ENCODE measurements at places on chromosomes 16 and 17.
A peak's percentile ranks its signal among the peaks of the same experiment; 100 is the strongest.

- DNase-seq, result no peak
These were observed 210.8 kb downstream of the GSG1L start for GRCh38 chr16:27852681-27853080.

GRCh38 chr16:85675251-85675874, 13.4 kb downstream of the GINS2 start:
- DNase-seq, result peak; percentile 29

- DNase-seq, result no peak
These were observed 81.2 kb downstream of the CYB561 start for GRCh38 chr17:63364944-63365343.

- no peak for DNase-seq
These were observed 6.7 kb upstream of the CCDC92B start for GRCh38 chr17:2755891-2756724.

DNA sequence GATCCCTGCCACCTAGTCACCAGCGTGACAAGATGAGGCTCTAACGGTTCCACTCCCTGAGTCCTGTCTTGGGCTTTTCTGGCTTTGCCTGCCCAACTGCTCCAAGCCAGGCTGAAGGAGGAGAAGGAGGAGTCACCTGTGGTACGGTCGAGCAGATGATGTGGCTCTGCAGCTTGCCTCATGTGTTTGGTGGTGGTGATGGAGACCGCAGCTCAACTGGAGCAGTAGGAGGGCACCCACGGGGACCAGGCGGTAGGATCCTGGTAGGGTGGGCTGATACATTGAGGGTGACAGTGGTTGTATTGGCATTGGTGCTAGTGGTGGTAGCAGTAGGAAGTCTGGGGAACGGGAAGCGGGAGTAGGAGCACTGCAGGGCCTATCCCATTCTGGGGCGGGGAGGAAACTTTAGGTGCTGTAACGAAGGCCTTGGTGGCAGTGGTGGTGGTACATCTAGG, 202.8 kb upstream of the WSB1 start:
- DNase-seq, result no peak

DNA sequence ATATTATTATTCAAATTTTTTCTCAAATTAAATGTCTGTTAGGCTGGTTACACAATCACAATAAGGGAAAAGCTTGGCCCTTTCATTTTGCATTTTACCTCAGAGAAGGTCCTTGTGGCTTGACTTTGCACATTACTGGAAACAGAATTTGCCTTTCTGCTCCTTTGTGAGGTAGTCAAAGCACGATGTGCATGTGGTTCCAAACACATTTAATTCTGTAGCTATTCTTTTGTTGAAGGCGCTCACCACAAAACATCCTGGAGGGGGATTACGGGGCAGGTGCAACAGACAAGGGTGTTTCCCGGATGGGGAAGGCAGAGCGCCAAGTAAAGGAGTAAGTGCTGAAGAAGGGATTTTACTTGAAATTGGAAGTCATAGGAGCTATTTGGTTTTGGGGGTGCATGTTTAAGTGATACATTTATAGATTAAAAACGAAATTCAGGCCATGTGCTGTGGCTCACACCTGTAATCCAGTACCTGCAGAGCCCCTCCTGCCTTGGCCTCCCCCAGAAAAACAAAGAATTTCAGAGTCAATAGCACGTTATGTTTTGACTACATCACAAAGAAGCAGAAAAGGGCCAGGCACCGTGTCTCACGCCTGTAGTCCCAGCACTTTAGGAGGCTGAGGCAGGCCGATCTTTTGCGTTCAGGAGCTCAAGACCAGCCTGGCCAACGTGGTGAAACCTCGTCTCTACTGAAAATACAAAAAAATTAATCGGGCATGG, 31.2 kb upstream of the TENT4B start:
- DNase-seq, result no peak

- DNase-seq, result no peak
These were observed 5.5 kb upstream of the COIL start for GRCh38 chr17:56966338-56966737.

DNA sequence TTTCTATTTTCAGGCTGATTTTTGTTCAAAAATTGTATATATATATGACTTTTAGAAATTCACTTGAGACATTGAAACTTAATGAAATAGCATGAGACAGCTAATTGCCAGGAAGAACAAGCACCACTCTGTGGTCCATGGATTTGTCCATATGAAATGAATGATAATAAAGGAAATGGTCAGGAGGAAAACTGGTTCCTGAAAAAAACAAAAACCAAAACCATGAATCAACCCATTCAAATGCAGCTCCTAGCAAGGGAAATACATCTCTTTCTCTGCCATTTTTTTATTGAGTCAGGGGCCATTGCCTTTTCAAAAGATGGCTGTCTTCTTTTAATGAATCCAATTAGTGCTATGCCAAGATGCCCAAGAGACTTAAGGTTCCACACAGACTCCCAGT, 230.7 kb downstream of the SLC39A11 start:
- DNase-seq, result no peak

DNA sequence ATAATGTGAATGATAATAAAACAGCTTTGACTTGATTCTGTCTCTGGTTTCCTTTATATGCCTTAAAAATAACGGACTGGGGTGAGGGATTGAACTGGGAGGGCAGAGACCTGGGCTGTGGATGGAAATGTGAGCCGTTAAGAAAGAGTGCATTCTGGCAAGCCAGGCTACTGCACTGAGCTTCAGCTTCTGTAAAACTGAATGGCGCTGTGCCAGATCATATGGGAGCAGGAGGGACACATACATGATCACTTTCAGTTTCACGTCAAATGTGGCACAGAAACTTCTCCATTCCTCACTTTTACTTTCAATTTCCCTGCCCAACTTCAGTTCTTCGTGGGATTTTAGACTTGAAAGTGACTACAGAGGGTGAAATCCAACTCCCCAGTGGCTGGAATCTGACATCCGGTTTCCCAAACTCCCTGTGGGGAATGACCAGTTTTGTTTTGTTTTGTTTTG, 1.1 kb downstream of the MT2A start:
- peak; percentile 65 for DNase-seq

- no peak for DNase-seq
These were observed 28.4 kb upstream of the RBFOX1 start for GRCh38 chr16:7304279-7304678.

DNA sequence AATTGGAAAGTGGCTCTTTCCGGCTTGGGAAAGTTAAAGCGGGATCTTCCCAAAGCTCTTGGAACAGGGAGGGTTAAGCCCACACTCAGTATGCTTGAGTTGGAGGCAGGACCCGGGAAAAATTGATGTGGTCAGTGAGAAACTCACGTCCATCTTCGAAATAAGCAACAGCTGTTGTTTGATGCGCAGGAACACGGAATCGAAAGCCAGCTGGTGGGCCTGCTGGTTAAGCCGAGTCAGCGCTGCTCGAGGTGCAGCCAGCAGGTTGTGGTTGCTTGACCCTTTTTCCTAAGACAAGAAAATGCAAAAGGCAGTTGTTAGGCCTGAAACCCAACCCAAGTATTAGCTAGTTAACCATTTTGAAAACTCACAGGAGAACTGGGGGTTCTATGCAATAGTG, 49.4 kb downstream of the COG7 start:
- DNase-seq, result no peak

DNA sequence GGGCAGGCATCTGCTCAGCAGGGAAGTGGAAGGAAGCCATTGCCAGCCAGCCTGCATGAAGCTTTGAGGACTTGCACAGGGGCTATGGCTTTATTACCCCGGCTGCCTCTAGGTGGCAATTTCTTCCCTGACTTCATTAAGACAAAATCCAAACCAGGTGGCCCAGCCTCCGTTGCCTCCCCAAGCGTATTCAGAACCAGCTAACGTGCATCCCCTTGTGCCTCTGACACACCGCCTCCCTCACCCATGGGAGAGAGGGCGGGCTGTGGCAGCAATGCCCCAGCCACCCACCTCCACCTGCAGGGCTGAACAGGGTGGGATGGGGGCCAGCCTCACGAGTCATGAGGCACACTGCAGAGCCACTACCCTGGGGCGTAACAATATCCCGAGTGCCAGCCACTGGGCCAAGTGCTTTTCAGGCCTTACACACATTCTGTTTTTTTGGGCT, 6.8 kb downstream of the KIFC3 start:
- peak; percentile 75 for DNase-seq

GRCh38 chr17:11925262-11926021, 71.8 kb downstream of the ZNF18 start:
- DNase-seq, result no peak

GRCh38 chr16:50197582-50197981, 44.5 kb downstream of the TENT4B start:
- DNase-seq, result no peak

- no peak for DNase-seq
These were observed 316.6 kb downstream of the CDH13 start for GRCh38 chr16:82943371-82943770.

GRCh38 chr17:32672711-32673110, 185.9 kb downstream of the CDK5R1 start:
- no peak for DNase-seq

DNA sequence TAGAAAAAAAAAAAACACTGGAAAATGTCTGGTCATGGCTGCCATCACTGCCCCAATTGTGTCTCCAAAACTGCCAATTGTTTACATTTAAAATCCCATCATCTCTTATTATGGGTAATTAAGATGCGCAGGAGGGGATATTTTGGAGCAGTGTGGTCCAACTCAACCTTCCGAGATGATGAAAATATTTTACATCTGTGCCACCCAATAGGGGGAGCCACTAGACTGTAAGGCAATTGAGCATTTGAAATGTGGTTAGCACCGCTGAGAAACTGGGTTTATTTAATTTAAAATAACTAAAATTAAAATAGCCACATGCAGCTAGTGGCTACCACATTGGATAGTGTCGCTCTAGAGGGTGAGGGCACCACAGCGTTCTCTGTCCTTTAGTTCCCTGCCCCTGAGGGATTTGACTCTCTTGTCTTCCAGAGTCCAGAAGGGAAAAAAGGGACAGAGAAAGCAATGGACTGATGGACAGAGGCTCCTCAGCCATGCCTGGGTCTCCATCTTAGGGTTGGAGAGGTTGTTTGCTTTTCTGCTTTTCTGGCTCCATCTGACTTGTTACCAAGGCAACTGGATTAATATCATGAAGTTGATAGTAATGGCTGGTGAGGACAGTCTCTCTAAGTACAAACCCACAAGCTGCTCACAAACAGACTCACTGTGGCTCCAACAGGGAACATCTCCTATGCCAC, 3.5 kb downstream of the MPO start:
- no peak for DNase-seq

DNA sequence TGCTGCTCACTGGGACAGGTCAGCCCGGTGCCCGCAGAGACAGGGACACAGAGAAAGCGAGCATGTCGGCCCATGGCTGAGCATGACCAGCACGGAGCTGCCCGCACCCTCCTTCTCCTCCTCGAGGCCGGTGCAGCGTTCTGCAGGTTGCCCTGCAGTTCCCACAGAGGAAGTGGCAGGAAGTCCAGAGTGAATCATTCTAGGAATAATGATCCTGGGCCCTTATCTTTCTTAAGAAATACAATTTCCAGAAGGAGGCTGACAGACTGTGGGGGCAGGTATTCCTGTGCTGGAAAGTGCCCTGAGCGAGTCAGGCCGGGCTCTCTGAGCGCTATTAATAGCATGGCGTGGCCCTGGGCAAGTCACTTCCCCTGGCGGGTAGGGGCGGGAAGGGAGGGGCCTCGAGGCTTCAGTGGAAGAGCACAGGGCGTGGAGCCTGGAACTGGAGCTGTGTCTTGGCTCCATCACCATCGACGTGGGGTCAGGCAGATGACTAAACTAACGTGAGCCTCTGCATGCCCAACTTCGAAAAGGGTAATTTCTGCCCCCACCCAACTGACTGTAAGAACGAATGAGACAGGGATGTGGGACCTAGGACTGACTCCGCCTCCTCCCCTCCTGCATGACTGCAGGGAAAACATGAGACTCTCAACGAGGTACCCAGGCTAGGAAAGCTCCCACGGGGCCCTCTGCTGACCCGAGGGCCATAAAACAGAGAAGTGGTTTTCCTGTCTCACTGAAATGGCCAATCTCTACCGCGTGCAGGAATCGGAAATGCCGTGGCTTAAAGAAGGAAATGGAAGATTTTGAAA, 9.8 kb downstream of the TMEM204 start:
- peak; percentile 64 for DNase-seq

- no peak for DNase-seq
These were observed 94.1 kb downstream of the OMG start for GRCh38 chr17:31202968-31203367.

DNA sequence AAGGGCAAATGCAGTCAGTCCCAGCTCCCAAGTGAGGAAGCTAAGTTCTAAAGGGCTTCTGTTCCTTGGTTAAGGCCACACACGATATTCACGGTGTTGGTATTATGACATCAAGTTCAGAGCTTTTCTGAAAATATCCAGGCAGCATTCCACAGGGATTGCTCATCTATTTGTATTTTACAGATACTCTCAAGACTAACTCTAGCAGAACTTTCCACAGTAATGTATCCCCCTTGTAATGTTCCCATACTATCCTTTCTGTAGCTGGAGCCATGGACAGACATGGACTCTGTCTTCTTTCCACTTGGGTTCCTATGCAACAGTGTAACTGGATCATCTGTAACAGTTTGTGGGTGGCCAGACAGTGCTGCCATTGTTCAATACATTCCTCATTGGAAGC, 13.5 kb downstream of the SDR42E1 start:
- peak; percentile 39 for DNase-seq

DNA sequence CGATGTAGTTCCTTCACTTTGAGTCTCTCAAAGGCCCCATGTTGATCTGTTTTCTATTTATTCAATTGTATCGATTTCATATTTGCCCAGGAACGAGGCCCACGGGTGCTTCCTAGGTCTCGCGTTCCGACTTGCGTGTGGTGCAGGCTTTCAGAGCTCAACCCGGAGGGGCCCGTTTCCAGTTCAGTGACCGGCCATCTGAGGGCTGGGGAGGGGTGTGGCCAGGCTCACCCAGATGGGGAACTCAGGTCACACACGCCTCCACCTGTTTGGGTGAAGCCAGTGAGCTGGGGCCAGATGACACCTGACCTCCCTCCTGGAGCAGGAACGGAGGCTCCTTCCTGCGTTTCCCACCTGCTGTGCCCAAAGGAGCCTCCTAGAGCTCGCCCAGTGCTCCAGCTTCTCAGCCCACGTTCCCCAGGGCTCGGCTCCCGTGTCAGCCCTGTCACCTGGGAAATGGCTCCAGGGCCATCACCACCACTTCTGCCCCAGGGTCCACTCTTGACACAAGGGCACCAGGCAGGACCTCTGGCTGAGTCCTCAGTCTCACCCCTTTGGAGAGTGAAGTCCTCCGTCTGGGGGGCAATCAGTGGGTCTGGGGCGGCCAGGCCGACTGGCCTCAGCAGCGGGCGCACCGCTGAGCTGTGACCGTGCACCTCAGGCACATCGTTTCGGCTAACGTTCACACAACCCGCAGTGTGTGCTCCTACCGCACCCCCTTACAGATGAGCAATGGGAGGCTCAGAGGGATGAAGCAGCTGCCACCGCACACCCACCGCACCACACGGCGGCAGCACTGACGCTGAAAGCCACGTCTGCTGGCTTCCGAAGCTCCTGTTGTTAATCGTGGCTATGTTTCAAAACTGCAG, 18.0 kb downstream of the FOXF1 start:
- no peak for DNase-seq

GRCh38 chr16:85614338-85615013, 1.4 kb downstream of the GSE1 start:
- DNase-seq, result no peak

- no peak for DNase-seq
These were observed 31.9 kb downstream of the ZC3H18 start for GRCh38 chr16:88602091-88602490.

GRCh38 chr16:13036600-13036999, 135.2 kb downstream of the SHISA9 start:
- peak; percentile 49 for DNase-seq

- no peak for DNase-seq
These were observed 878 bp downstream of the DLG4 start for GRCh38 chr17:7218758-7219157.

GRCh38 chr16:50688867-50689266, 4.5 kb upstream of the NOD2 start:
- no peak for DNase-seq

- DNase-seq, result no peak
These were observed 5.2 kb upstream of the ZFPM1 start for GRCh38 chr16:88447881-88448280.
